ENCODE measurements at places on chromosomes 6 and 20.

GRCh38 chr6:88626460-88626859 is 337.0 kb downstream of the RNGTT start:
- DNase-seq: no peak

GRCh38 chr6:26240157-26241032 is 124.6 kb upstream of the BTN3A2 start:
- peak; percentile 40 for DNase-seq

GRCh38 chr6:129578315-129578714 is 131.7 kb downstream of the ARHGAP18 start:
- no peak for DNase-seq

DNA sequence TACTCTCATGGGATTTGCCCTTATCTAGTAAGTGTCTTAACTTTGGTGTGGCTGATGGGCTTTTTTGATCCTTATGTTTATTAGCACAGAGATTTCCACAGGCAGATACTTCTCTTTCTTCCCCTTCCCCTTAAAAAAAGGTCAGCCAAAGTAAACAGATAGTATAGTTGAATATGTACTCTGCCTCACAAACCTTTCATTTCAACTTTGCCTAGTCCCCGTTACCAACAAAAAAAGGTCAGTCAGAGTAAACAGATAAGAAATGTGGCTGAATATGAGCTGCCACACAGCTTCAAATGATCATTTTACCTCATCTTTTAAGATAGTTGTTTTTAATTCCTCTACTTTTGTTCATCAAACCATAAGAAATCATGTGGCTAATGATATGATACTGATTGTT is 34.1 kb upstream of the SLC35D3 start:
- DNase-seq: no peak

- DNase-seq: no peak
Measured at GRCh38 chr20:11867291-11867919, 50.3 kb upstream of the BTBD3 start.

- DNase-seq: no peak
Measured at GRCh38 chr6:30149858-30150550, 11.0 kb downstream of the TRIM10 start.

DNA sequence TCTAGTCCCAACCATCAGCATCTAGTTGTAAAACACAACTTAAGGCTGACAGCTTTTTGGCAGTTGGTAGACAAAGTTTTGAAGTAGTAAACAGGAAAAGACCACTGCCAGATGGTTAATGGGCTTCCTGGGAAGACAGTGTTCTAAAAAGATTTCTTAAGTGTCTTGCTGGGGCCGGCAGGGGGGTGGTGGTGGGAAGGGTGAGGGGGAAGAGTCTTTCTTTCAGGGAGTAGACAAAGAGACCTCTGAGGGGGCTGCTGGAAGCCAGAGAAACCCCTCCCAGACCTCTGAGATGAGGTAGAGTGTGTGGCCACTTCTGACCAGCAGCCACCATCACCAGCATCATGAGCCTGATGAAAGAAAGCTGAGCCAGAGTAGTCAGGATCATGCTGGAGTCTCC is 784.9 kb downstream of the TENT5A start:
- no peak for DNase-seq

DNA sequence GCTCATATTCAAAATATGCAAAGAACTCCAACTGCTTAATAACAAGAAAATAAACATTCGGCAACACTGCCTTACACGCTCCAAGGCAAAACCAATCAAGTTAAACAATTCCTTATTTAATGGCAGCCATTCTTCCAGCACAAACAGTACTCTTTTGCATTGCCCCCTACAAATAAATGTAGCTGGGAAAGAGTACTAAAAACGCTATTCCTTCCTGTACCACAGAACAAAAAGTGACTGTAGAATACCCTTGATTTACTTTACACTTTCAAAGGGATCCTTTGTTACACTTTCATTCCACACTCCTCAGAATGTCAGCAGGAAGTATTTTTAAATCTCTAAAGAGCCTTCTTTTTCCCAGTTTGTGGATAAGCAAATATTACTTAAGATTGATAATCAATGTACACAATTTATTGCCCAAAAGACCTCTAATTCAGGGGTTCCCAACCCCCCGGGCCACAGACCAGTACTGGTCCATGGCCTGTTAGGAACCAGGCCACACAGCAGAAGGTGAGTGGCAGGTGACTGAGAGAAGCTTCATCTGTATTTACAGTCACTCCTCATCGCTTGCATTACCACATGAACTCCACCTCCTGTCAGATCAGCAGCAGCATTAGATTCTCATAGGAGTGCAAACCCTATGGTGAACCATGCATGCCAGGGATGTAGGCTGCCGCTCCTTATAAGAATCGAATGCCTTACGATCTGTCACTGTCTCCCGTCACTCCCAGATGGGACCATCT is 51.6 kb downstream of the MBOAT1 start:
- DNase-seq: no peak

- no peak for DNase-seq
Measured at GRCh38 chr6:169371344-169372127, 117.9 kb upstream of the THBS2 start.

- no peak for DNase-seq
Measured at GRCh38 chr6:148689168-148689567, 57.7 kb upstream of the UST start.

DNA sequence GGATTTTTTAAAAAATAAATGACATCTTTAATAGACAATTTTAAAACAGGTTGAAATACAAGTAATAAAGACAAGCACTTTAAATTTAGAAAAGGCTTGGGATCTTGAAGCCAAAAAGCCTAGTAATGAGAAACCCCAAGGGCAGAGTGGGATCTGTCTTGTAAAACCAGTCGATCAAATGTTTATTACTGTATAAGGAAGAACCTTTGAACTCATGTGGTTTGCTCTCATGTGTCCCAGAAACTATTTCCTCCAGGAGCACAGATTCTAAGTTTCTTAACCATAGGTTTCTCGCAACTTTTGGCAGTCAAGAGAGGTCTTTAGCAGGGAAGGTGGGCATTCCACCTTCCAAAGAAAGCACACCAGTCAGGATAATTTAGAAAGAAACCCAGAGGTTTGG is 541.7 kb upstream of the BTBD3 start:
- DNase-seq: no peak

- no peak for DNase-seq
Measured at GRCh38 chr6:138527411-138528088, 28.3 kb upstream of the NHSL1 start.

- DNase-seq: no peak
Measured at GRCh38 chr6:51792273-51793030, 295.0 kb downstream of the PKHD1 start.

DNA sequence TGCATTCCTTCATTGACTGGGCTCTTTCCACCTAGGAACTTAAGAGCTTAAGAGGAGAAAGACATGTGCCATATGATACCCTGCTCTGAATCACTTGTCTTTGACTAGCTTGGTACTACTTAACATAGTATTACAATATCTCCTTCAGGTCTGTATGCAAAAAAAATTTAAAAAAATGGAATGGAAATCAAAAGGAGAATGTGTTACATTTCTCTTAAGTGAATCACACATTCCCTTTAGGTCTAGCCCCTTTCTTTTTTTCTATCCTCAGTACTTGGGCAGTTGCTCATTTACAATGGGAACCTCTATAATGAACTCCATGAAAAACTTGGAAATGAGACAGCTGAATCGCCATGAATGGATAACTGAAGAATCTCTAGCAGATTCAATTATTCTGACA is 53.8 kb downstream of the SLC35F1 start:
- DNase-seq: no peak

GRCh38 chr20:63657937-63658748 is at the start of gene RTEL1:
Gene RTEL1, plus strand, starts transcription at chr20:63658312. Its CDS starts 1,091 bp downstream, at chr20:63659403.
- DNase-seq: peak; percentile 85

GRCh38 chr20:11924923-11925322 is 7.2 kb downstream of the BTBD3 start:
- DNase-seq: no peak

GRCh38 chr6:165663377-165663735 is 315 bp upstream of the PDE10A start:
- no peak for DNase-seq

DNA sequence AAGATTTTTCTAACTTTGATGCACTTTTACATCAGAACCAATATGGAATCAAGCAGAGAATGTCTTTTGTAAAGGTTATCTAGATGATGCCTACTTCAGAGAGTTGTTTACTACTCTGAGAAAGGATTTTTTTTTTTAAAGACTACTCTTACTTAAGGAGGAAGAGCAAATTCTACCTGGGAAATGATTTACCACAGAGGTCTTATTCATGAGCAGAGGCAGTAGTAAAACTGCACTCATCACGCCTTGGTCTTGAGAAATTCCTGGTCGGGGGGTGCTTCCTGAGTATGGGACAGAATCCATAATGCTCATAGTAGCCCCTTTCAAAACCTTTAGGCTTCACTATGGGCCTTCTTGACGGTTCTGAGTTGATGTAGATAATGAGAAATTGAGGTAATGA is 241.8 kb upstream of the PREP start:
- DNase-seq: no peak

DNA sequence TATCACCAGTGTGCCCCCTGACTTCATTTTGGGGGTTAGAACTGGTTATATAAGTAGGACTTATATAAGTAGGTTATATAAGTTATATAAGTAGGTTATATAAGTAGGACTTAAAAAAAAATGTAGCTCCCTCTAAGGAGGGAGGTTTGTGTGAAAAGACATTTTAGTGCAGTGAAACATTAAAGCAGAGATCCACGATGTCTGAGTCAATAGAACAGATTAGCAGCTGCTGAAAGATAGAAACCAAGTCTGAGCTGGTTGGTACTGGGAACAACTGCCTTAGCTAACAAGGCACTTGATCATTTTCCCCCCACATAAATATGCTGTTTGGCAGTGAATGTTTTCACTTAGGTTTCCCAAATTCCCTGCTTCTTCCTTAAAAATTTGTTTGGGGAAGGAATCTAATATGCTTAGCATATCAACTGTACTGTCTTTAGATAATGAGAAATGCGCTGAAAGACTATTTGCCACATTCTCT is 2.1 kb upstream of the RPS12 start:
- DNase-seq: no peak

- no peak for DNase-seq
Measured at GRCh38 chr6:11143394-11144371, 32.2 kb upstream of the ERVFRD-1 start.

GRCh38 chr6:11197175-11197536 is 35.3 kb downstream of the NEDD9 start:
- DNase-seq: no peak

DNA sequence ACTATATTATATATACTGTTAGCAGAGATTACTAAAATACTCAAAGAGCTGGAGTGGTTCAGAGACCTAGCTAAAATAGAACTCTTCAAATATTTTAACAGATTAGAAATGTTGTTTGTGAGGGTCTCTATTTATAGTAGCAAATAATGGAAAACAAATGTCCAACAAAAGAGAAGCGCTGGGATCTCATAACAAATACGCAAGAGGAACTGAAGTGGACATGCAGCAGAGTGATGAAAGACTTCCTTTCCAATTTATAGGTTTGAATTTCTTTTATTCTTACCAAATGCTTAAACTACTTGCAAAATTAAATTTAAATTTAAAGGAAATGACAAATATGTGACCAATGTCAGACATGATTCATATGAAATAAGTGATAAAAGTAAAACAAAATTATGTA is 49.9 kb downstream of the PIGU start:
- no peak for DNase-seq

- no peak for DNase-seq
Measured at GRCh38 chr20:58876437-58876836, 23.9 kb downstream of the GNAS start.

- no peak for DNase-seq
Measured at GRCh38 chr6:163354761-163355425, 59.6 kb upstream of the QKI start.

DNA sequence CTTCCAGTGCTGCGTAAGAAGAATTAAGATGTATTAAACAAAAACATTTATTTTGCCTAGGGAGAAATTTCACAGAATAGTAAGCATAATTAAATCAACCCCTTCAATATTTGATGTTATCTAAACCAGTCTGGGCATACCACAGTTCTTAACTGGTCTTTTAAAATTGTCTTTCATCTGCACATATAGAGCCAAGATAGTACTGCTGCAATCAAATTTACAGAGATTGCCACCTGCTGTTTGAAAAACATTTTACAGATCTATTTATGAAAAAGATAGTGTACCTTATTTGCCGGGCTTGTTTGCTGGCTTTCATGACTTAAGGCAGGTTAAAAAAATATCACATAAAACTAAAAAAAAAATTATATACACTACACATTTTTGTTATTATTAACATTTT is 323.2 kb downstream of the ADGRB3 start:
- DNase-seq: no peak

- DNase-seq: no peak
Measured at GRCh38 chr6:38792356-38792755, 77.2 kb downstream of the DNAH8 start.

DNA sequence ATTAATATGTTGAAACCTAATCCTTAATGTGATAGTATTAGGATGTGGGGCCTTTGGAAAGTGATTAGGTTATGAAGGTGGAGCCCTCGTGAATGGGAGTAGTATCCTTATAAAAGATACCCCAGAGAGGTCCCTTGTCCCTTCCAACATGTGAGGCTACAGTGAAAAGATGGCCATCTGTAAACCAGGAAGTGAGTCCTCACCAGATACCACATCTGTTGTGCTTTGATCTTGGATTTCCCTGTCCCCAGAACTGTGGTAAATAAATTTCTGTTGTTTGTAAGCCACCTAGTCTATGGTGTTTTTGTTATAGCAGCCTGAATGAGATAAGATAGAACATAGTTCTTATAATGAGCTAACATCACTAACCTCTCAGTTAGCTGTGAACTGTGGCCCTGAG is 16.6 kb upstream of the CALHM6 start:
- no peak for DNase-seq

DNA sequence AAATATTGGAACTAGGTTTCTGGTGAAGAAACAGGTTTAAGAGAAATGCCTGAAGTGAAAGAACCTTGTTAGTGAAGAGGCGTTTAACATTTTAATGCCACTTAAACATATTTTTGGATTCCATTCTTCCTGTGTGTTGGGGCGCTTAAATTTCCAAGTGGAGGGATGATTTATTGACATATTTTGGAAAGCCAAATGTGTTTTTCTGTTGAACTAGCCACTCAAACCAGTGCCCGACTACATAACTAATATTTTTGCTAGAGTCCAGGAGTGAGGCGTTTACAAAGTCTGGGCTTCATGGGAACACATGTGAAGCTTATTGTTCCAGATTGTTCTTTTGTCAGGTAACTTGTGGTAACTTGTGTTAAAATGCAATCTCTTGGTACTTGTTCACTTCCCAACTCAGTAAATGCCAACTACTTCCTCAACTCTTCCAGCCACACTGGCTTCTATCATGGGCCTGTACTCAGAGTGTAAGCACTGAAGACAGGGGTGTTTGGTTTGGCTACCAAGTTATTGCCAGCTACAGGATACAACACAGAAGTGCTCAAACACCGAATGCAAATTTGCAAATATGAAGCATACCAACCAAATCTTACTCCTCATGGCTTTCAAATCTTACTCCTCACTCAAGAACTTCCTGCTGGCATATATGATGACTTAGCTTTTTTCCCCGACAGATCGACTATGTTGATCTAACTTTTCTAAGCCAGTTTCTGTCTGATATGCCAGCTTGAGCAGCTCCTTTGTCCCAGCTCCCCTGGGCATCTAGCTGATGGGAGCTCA is 2.0 kb upstream of the ZNFX1 start:
- no peak for DNase-seq
